ENCODE measurements at places on chromosomes 3 and 15.
A peak's percentile ranks its signal among the peaks of the same experiment; 100 is the strongest.

DNA sequence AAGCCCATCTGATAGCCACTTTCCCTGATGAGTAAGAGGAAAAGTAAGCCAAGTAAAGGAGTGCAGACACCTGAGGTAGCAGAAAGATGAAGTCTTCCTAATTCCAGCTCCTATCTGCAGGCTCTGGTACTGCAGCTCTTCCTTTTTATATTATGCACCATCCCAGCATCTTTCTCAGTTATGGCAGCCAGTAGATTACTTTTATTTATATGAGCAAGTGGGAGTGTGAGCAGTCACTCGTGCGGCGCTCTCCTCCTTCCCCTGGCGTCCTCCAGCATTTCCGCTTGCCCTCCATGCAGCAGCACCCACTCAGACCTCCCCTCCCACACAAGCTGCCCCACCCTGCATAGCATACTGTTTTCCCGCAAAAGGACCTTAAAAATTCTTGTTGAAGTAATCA, 465.9 kb upstream of the DPPA4 start:
- no peak for DNase-seq

GRCh38 chr15:48323294-48323693, 7.9 kb upstream of the DUT start:
- DNase-seq, result no peak

- no peak for DNase-seq
These were observed 151.3 kb downstream of the CADPS start for GRCh38 chr3:62723914-62724217.

- no peak for DNase-seq
These were observed 26.2 kb upstream of the SLC12A8 start for GRCh38 chr3:125238759-125239158.

GRCh38 chr3:30811151-30811795, 83.2 kb downstream of the GADL1 start:
- DNase-seq, result no peak

GRCh38 chr3:146625186-146625775, 20.1 kb upstream of the PLSCR5 start:
- DNase-seq, result no peak

DNA sequence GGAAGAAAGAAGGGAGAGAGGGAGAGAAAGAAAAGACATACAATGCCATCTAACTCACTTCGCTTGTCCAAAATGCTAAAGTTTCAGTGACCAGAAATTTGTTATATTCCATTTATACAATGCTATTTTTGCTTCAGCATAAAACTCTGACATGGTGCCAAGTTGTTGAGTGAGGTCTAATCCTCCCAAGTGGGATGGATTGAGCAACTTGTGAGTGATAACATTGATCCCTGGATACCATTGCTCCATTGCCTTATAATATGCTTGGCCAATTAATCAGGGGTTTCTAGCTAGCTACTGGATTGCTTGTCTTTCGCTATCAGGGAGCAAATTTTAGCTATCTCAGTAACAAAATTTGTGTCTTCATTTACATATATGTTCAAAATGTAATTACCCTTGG, 615.6 kb upstream of the DPPA4 start:
- DNase-seq, result no peak

DNA sequence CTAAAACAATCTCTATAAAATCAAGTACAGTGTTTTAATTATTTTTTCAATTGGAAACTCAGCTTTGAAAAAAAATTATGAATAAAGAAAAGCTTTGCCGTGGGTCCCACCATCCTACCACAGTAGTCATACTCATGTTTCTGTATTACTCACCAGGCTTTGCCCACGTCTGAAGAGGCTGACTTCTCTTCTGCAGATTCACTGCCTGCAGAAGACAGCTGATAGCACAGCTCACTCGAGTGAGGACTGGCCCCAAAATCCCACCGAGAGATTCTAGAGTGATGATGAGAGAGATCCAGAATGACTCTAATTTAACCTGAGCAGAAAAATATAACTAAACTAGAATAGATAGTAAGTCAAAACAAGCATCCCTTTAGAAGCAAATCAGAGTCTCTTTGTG, 11.9 kb downstream of the C2CD4B start:
- DNase-seq, result no peak

- DNase-seq, result no peak
These were observed 33.3 kb downstream of the FMN1 start for GRCh38 chr15:33161209-33161608.

GRCh38 chr15:69854521-69855181, 243.1 kb downstream of the TLE3 start:
- no peak for DNase-seq

DNA sequence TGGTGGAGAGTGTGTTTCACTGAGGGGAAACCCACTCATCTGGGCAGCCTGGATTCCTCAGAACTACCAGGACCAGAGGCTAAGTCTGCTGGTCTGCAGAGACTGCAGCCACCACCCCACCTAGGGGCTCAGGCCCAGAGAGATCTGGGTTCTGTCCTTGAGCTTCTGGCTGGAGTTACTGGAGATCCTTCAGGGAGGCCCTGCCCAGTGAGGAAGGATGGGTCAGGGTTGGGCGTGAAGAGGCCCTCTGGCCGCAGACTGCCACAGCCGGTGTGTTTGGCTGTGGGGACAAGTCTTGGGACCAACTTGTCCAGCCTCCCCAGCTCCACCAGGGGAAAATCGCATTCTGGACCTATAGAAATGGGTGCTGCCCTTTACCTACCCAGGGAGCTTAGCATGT, 235.3 kb upstream of the CBLB start:
- no peak for DNase-seq

DNA sequence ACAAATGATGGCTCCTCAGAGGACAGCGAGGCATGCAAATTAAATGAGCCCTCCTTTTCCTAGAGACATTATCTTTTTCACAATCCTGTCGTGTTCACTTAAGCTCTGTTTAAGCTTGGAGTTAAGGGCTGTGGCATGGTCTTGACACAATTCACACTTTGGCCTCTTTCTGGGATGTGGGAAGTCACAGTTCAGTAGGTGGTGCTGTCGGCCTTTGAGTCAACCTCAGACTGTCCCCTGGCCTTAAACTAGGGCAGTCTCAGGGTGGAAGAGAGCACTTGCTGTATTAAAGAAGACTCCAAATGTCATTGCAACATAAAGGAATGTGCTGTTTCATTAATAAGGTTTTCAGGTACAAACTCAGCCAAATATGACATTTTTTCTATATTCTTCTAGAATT, 351.0 kb downstream of the MCTP2 start:
- no peak for DNase-seq

GRCh38 chr15:84659904-84660781, 2.1 kb upstream of the NMB start:
- DNase-seq, result no peak

- DNase-seq, result no peak
These were observed 91.4 kb downstream of the MOBP start for GRCh38 chr3:39558775-39559306.

DNA sequence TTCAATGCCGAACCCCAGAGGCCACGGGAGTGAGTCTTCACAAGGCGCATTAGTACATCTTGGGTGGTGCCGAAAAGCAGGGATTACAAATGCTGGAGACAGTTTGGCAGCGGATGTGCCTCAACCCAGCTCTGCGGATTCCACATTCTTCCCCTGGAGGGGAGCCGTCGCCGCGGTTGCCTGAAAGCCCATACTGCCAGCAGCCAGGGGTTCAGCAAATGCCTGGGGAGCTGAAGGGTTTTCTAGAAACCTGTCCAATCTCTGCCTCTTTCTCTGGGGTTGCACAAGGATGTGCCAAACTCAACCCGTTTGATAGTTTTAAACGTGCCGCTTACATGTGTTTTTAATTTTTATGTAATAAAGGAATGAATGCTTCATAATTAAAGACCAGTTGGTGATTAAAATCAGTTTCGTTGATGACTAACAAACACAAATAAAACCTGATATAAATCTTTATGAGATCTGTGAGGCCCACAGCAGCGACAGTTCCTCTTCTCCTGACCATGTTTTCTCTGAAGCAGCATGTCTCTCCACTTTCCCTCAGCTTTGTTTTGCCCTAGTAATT, 74.6 kb upstream of the LEKR1 start:
- no peak for DNase-seq

- DNase-seq, result peak; percentile 23
These were observed 731 bp downstream of the FYTTD1 start for GRCh38 chr3:197750396-197750831.

- no peak for DNase-seq
These were observed 10.6 kb upstream of the GABPB1 start for GRCh38 chr15:50365570-50365969.

DNA sequence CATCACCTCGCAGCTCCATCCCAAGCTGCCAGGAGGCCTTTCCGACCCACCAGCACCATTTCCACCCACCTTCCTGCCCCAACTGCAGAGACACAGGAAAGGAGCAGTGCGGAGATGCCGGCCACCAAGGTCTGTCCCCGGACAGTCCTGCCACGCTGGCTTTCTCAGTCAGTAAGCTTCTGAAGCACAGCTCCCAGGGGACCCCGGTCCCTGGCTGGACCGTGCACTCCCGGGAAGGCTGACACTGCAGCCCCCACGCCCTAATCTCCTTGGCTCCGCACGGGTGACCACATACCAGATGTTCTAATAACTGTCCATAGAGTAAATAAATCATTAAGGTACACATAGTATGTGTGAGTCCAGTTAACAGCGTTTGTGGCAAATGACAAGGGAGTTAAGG, 73.5 kb downstream of the VGLL4 start:
- no peak for DNase-seq

DNA sequence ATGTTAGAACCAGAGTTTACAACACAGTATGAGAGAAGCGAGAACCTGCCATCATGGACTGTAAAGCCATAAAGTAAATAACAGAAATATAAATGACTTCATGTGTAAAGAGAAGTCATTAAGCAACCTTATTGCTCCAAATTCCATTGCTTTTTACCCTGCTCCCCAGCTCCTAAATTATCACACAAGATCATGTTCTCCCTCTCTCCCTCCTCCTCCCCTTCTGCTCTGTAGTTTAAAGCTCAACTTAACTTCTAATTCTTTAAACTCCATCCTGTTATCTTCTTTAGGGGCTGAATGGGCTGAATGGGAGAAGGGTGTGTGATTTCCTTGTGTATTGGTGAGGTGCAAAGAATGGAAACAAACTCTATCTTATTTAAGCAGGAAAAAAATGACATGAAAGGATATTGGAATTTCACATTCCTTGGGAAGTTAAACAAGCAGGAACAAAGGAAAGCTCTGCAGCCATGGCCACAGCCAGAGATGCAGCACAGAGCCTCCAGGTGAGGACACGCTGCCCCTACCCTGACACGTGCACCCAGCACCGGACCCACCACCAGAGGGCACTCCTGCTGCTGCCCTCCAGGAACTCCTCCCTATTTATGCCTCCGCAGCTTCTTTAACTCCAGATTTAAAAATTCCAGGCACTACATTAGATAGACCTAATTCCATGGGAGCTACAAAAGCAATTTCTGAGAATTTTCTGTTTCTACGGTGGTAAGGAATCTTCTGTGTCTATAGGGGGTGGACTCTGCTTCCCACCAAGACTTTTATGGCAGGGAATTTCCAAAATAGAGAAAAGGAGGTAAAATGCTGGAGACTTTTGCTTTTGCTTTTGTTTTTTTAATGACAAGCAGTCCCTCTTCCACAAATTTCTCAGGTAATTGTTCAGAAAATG, 76.9 kb upstream of the ABI3BP start:
- no peak for DNase-seq

- no peak for DNase-seq
These were observed 498.0 kb downstream of the TBL1XR1 start for GRCh38 chr3:176699288-176699687.

DNA sequence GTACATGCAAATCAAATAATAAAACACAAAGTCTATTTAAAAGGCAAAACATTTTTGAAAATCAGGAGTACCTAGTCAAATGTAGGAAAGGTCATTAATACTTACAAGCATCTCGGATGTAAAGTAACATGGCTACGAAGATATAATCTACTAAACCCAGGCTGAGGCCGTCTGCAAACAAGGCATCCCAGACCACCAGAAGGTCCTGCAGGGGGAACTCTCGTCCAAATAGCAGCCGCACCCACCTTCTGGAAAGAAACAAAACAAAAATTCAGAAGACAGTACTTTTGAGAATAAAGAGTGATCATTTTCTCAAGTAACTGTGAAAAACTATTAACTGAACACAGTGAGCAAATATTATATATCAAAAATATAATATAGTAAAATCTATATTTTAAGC, 423.1 kb downstream of the PLCL2 start:
- DNase-seq, result no peak

DNA sequence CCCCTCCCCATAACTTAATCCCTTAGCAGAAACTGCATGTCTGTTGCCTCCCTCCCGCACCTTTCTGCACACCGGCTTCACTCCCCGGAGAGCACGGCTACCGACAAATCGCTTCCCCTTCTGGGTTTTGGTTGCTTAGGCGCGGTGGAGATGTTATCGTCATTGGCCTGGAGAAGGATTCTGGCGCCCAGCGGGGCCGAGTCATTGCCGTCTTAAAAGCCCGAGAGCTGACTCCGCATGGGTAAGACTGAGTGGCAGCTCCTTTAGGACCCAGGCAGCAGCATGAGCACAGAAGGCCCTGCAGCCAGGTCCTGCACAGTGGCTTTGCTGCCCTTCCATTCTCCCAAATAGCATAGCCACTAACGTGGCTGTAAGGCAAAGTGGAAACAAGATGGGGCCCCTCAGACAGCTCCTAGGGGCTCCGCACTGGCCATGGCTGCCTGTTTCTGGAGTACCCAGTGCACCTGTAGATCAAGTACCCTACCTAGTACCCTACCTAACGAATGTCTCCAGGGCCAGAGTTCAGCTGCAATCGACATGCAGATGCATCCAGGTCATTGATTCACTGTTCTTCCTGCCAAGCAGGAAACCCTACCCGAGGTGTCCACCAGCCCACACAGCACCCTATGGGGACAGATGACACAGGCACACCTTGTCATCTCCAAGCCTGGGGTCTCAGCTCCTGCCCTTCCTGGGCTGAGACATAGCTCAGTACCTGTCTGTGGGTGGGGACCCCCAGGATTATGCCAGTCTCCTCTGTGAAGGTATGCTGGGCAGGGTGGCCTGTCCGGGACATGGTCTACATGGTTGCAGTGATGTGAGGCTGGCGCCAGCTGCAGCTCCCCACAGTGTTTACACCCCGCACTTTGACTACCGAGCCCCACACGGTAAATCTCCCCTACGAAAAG, 147.6 kb downstream of the LRRK1 start:
- DNase-seq, result no peak

GRCh38 chr3:134644731-134645514, 5.9 kb downstream of the KY start:
- DNase-seq, result no peak

- DNase-seq, result no peak
These were observed 16.2 kb downstream of the CPA3 start for GRCh38 chr3:148881286-148881685.

- DNase-seq, result no peak
These were observed 125.0 kb downstream of the MOBP start for GRCh38 chr3:39592311-39593050.

GRCh38 chr3:99410789-99411311, 227.5 kb upstream of the COL8A1 start:
- no peak for DNase-seq

DNA sequence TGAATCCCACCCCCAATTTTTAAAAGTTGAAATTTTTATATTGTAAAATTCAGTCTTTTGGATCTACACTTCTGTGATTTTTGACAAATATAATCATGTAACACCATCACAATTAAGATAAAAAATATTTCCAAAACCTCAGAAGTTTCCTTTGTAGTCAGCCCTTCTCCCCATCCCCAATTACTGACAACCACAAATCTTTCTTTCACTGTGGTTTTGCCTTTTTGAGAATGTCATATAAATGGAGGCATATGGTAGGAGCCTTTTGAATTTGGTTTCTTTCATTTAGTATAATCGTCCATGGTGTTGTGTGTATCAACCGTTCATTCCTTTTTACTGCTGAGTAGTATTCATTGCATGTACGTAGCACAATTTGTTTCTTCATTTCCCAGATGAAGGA, 7.9 kb upstream of the CILP start:
- DNase-seq, result no peak
